ENCODE measurements at places on chromosomes 1 and 21.

DNA sequence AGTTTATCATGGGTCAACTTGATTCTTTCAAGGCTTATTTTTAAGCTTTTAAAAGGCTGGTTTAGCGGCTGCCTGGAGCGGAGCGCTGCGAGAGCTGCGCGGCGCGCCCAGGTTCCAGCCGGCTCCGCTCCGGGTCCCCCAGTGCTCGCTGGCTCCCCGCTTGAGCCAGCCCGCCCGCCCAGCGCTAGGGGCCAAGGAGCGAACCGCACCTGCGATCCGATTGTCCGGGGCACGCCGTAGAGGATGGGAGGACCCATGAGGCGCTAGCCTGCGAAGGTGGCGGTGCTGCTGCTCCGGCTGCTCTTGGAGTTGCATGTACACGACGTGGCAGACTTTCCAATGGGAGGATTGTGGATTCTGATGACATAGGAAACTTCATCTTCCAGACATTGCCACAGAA lies 9.9 kb upstream of the CFHR4 start:
- DNase-seq = no peak

GRCh38 chr1:30342535-30343141 lies 380.7 kb downstream of the MATN1 start:
- DNase-seq = no peak

DNA sequence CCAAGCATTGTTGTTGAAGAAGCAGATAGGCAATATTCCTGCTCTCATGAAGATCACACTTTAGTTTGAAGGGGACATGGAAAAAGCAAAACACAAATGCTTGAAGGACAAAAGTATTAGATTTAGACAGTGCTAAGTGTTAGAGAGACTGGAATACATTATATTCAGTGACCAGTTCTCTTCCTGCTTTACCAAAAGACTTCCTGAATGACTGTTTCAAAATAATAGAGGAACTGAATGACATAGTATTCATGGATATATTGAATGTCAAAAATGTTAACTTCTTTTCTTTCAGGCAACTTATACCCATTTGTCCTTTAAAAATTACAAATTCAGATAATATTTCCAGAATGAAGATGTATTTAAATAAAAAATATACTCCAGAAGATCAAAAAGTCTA lies 178.0 kb upstream of the IVNS1ABP start:
- DNase-seq = no peak

DNA sequence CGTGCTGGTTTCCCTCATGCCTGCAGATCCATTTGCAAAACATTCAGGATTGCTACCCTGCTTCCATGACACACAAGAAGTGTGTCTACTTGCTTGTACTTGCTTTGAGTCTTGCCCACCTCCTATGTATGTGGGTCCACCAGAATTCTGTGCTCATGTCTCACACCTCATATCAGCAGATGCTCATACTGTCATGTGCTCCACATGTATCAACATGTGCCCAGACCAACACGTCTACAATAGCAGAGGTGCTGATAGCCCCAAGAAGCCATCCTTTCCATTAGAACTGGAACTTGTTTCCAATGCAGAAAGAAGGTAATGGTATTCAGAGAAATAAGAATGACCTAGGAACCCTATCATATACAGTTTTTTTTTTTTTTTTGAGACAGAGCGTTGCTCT lies 27.9 kb upstream of the MYOC start:
- DNase-seq = no peak

DNA sequence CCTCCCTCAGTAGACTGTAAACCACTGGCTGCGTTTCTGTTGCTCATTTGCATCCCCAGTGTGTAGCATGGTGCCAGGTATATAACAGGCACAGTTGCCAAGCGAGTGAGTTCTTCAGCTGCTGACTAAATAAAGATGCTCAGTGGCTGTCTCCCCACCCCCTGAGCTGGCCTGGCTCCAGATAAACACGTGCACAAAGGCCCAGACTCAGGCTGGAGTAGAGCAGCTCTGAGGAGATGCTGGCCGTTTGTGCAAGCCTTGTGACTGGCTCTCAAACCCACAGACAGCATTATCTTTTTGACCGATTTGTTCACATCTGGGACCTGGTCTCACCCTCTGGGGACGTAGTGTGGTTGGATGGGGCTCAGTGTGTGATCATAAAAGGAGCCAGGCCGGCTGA lies 7.1 kb downstream of the CHRNB2 start:
- DNase-seq = peak; percentile 34
